T-helper 1 cell (primary cell): ENCODE measurements at places on chromosomes 7 and 10.

DNA sequence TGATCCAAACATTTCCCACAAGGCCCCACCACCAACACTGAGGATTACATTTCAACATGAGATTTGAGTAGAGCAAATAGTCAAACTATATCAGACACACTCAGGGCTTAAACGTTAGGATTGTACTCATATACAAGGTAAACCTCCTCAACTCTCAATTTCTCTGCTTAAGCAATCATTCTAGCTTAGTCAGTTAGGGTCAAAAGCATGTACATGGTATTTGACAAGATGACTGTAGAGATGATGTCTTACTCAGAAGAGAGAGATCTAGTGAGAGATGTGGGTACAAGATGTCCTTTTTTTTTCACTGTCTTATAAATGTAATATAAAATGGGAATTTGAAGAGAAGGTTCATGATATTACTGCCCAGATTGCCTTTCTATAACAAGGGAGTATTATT lies 270.1 kb downstream of the PRKG1 start:
- DNase-seq, result no peak

GRCh38 chr10:68086011-68086410 lies 10.9 kb upstream of the HERC4 start:
- DNase-seq, result no peak

- no peak for DNase-seq
Measured at GRCh38 chr10:59376846-59377245, 14.5 kb upstream of the FAM13C start.

- no peak for DNase-seq
Measured at GRCh38 chr10:35463105-35463867, 127.0 kb downstream of the CCNY start.

- no peak for DNase-seq
Measured at GRCh38 chr7:405489-406211, 114.0 kb downstream of the PDGFA start.

- no peak for DNase-seq
Measured at GRCh38 chr10:120369856-120370276, 87.2 kb upstream of the PLPP4 start.

- no peak for DNase-seq
Measured at GRCh38 chr7:24910551-24911212, 69.3 kb downstream of the OSBPL3 start.

GRCh38 chr7:151884312-151885201 lies 7.6 kb upstream of the PRKAG2 start:
- DNase-seq, result no peak

- no peak for DNase-seq
Measured at GRCh38 chr10:21161647-21162046, 264.5 kb upstream of the NEBL start.

- no peak for DNase-seq
Measured at GRCh38 chr7:69739190-69739589, 140.9 kb downstream of the AUTS2 start.
